ENCODE measurements at places on chromosomes 2 and 18.

- no peak for DNase-seq
These were observed 15.3 kb downstream of the SEH1L start for GRCh38 chr18:12963069-12963468.

DNA sequence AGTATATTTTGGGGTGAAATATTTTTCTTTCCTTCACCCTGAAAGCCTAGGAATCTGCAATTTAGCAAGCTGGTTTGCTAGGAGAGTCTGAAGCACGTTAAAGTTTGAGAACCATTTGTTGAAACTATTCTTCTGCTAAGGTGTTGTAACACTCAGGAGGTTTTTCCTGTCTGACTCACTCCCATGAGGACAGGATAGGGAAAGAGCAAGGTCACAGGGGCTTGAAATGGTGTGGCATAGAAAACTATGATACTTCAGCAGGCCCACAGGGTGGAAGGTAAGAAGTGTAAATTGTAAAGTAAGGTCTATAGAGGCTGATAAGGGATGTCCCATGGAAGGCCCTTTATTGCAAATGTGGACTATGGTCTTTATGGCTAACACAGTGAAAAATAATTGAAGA, 177.7 kb upstream of the ZC3H15 start:
- DNase-seq, result no peak

GRCh38 chr2:58971511-58972360, 730.6 kb upstream of the FANCL start:
- no peak for DNase-seq

DNA sequence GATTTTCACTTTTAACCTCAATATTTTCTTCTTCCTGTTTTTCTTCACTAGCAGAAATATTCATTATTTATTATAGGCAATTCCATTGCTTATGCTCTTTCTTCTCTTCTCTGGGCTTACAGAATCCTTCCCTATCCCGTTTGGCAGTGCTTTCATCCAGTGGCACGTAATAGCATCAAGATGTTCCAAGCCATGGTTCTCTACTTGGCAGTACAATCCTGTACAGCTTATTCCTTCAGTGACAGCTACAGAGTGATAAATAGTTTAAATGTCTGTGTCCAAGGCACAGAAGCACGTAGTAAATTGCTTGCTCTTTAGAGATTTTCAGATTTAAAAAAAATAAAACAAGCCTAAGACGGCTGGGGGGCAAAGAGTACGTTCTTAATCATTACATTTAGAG, 1964.3 kb downstream of the SUCLG1 start:
- no peak for DNase-seq

DNA sequence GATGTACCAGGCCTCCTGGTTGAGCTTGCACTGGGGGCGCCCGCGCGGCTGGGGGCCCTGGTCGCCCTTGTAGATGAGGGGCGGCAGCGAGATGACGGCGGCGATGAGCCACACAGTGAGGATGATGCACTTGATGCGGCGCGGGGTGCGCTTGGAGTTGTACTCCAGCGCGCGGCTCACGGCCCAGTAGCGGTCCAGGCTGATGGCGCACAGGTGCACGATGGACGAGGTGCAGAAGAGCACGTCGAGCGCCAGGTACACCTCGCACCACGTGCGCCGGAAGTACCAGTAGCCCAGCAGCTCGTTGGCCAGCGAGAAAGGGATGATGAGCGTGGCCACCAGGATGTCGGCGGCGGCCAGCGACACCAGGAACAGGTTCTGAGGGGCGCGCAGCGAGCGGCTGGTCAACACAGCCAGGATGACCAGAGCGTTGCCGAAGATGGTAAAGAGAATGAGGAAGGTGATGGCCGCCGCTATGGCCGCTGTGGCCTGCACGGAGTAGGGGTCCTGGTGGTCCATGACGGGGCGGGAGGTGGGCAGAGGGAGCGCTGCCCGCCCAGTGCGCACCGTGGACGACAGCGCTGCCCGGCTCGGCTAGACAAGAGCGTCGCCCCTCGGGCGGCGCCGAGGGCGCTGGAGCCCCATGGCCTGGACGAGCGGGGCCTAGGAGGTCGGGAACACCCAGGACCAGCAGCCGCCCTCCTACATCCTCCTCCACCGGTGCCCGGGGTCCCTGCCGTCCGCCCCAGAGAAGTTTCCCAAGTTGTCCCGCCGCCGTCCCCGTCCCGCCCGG, 544 bp downstream of the ADRA2B start:
- DNase-seq, result no peak

DNA sequence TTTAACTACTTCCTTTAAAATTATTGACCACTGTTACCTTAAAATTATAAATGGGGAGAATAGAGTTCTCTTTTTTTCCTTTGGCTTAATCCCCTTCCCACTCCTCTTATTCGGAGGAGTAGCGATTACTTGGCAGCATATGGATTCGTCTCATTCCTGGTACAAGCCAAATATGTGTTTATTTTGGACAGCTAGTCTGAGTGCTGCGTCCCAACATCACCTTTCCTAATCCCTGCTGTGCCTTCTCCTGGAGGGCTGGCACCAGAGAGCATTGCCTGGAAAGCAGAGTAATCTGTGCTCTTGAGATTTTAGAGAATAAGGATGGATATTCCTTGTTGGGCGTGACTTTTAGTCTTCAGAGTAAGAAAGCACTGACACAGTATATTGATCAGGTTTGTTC, 185.6 kb downstream of the AGAP1 start:
- no peak for DNase-seq

- no peak for DNase-seq
These were observed 88.7 kb upstream of the EFEMP1 start for GRCh38 chr2:56012221-56012765.

- DNase-seq, result peak; percentile 56
These were observed 125.4 kb downstream of the CTIF start for GRCh38 chr18:48663931-48664847.

- peak; percentile 66 for DNase-seq
These were observed 158.0 kb upstream of the KLHL14 start for GRCh38 chr18:32930695-32931301.

GRCh38 chr2:158498043-158498748, 41.4 kb downstream of the PKP4 start:
- DNase-seq, result no peak

DNA sequence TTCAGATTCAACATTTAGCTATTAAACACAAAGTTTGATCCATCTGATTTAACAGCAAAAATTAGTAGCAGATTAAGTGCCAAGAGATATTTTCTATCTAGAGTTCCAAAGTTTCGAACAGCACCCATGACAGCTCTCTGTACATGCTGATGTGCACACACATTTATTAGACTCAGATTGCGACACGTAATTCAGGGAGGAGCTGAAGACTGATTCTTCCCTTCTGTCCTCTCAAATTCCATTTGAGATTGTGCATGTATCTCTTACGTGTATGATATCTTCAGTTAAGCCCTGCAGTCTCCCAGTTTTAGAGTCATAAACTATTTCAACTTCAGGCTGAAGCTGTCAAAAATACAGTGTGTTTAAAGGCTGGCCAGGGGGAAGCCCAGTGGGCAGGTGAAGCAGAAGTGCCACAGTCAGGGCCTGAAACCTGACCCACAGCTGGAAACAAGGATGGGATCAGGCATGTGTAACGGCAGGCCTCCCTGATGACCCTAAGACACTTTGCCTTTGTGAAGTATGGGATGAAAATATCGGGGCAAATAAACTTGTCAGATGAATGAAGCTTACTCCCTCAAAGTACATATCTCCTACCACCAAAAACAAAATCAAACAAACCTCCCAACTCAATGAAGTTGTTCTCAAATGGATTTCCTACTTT, 30.6 kb downstream of the CYB5A start:
- DNase-seq, result no peak

- peak; percentile 72 for DNase-seq
These were observed 4.4 kb downstream of the REV1 start for GRCh38 chr2:99485411-99485810.

- DNase-seq, result peak; percentile 56
These were observed 25.3 kb downstream of the CRIM1 start for GRCh38 chr2:36380624-36381481.
